ENCODE measurements at places on chromosomes 7 and 10. TPM values are rescaled to one million over a fixed set of nuclear protein-coding genes. Genes with fewer than 3 reads are reported as not detected.

- no peaks in the 10 kb centered on the region for H3K27me3 ChIP-seq
- no peaks in the 10 kb centered on the region for H3K4me1 ChIP-seq
These were observed 58.3 kb upstream of the GTF2I start for GRCh38 chr7:74599244-74599643.

Gene INPP5A
- 97.2 TPM for polyA plus RNA-seq

DNA sequence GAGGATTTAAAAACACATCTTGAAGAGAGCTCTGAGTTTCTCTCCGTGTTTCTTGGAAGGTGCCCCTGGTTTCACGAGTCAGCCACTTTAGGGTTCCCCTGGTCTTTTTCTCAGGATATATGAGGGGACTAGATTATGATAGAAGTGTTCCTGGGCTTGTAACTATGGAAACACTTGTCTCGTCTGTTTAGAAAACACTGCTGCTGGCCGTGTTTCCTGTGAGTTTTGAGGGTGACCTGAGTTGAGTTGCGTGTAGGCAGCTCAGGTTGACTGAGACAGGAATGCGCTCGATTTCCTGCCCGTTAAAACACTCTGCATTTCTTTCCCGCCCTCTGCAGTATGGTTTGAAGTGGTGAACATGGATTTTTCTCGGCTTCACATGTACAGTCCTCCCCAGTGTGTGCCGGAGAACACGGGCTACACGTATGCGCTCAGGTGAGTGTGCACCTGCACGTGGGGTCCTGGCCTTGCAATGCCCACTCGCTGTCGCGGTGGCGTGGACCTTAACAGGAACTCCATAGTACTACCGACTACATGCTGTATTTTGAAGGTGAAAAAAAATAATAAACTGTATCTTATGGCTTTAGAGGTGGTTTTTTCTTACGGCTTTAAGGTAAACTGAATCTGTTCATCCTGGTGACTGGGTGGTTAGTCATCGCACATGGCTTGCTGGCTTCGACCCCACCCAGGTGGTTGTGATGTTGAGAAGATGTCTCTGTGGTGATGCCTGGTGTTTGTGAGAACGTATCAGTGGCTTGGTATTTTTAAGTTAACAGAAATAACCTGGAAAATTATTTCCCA is at the start of gene SUN1:
Gene SUN1, plus strand, starts transcription at position 310 of the 801 bp plus-strand sequence. Its CDS starts 49 bp downstream, at position 359.
- DNase-seq = peak; percentile 72
- no peak within 1 kb of the TSS for H3K4me3 ChIP-seq
- H3K4me1 ChIP-seq = peaks cover 28% of the 10 kb centered on the region
- no peaks in the 10 kb centered on the region for H3K27me3 ChIP-seq
- peaks cover 3% of the 10 kb centered on the region for H3K36me3 ChIP-seq
- H3K27ac ChIP-seq = peak within 1 kb of the TSS; percentile 98

- H3K4me3 ChIP-seq = no peak overlapping the region
- no peaks in the 10 kb centered on the region for H3K27me3 ChIP-seq
- H3K36me3 ChIP-seq = no peaks in the 10 kb centered on the region
- DNase-seq = no peak
- no peaks in the 10 kb centered on the region for H3K4me1 ChIP-seq
- H3K27ac ChIP-seq = no peak overlapping the region
These were observed 3.0 kb upstream of the SH2B2 start for GRCh38 chr7:102283477-102284189.

- peak overlapping the region; percentile 48 for H3K27ac ChIP-seq
- H3K36me3 ChIP-seq = no peaks in the 10 kb centered on the region
- no peak for DNase-seq
- H3K27me3 ChIP-seq = no peaks in the 10 kb centered on the region
- H3K4me1 ChIP-seq = peaks cover 7% of the 10 kb centered on the region
- no peak overlapping the region for H3K4me3 ChIP-seq
These were observed 127.0 kb downstream of the ATE1 start for GRCh38 chr10:121800831-121801230.

Gene FAM13C
- polyA plus RNA-seq = 13.5 TPM

Gene FAM25C
- not detected for polyA plus RNA-seq

DNA sequence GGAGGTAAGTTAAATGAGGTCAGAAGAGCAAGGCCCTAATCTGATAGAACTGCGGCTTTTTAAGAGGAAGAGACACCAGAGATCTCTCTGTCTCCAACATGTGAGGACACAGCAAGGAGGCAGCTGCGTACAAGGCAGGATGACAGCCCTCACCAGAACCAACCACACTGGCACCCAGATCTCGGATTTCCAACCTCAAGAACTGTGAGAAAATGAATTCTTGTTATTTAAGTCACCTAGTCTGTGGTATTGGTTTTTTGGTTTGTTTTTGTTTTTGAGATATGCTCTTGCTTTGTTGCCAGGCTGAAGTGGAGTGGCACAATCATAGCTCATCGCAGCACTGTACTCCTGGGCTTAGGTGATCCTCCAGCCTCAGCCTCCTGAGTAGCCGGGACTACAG is 127.2 kb downstream of the DLG5 start:
- no peaks in the 10 kb centered on the region for H3K4me1 ChIP-seq
- no peaks in the 10 kb centered on the region for H3K27me3 ChIP-seq
- H3K36me3 ChIP-seq = peaks cover 34% of the 10 kb centered on the region
- no peak overlapping the region for H3K27ac ChIP-seq
- no peak for DNase-seq

Gene POU6F2
- polyA plus RNA-seq = 1.7 TPM

GRCh38 chr7:146764458-146764857 is 647.9 kb downstream of the CNTNAP2 start:
- DNase-seq = no peak
- H3K4me3 ChIP-seq = no peak overlapping the region
- H3K4me1 ChIP-seq = no peaks in the 10 kb centered on the region
- no peak overlapping the region for H3K27ac ChIP-seq

DNA sequence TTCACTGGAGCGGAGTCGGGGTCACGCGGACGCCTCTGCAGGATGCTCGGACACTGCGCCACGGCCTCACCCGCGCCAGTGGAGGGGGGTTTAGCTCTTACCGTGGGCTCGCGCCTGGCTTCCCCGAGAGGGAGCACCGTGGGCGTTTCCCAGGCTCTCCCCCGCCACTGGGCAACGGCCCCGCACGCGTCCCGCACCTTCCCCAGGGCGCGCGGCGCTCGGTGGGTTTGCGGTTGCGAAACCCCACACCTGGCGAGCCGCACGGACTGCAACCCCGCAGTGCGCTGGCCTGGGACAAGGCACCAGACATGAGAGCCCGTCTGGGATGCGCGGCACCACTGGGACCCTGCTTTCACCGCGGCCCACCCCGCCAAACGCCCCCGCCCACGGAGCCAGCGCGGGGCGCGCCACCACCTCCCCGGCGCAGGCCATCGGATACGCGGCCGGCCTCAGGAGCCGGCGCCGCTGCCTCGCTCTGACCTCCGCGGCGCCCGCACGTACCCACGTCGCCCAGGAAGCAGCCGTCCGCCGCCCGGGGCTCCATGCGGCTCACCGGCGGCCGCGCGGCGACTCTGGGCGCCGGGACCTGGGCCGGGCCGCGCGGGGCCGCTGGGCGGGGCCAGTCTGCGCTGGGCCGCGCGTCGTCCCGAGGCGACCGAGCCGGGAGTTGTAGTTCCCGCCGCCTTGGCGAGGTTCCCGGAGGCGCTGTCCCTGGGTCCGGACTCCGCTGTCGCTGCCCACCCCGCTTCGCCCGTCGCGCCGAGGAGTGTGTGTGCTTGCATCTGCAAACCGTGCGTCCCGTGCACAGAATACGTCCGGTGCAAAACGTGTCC is at the start of gene ASB13:
Gene ASB13, minus strand, starts transcription at position 588 of the 833 bp plus-strand sequence. Its CDS starts 44 bp downstream, at position 544.
- H3K27me3 ChIP-seq = peaks cover 6% of the 10 kb centered on the region
- peak; percentile 54 for DNase-seq
- no peaks in the 10 kb centered on the region for H3K36me3 ChIP-seq

GRCh38 chr7:127887631-127888030 is 143.6 kb downstream of the LRRC4 start:
- no peaks in the 10 kb centered on the region for H3K27me3 ChIP-seq
- no peak overlapping the region for H3K4me3 ChIP-seq
- DNase-seq = no peak
- peaks cover 83% of the 10 kb centered on the region for H3K4me1 ChIP-seq
- H3K36me3 ChIP-seq = no peaks in the 10 kb centered on the region
- peak overlapping the region; percentile 86 for H3K27ac ChIP-seq

DNA sequence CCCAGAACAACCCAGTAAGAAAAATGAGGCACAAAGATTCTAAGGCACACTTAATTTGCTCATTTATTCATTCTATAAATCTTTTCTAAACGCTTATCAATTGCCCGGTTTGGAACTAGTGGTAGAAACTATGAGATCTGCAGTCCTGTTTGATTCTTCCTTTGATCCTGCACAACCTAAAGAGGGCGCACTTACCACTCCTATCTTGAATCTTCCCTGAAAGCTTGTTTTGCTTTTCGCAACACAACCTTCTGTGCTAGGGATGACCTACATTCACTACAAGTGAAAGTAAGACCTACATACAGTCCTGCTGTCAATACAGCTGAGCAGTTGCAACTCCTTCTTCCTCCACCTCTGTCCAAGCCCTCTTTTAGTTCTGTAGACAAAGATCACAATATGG is 12.6 kb upstream of the ARL4A start:
- peak; percentile 79 for DNase-seq
- no peaks in the 10 kb centered on the region for H3K36me3 ChIP-seq
- H3K27ac ChIP-seq = no peak overlapping the region
- no peak overlapping the region for H3K4me3 ChIP-seq
- H3K27me3 ChIP-seq = no peaks in the 10 kb centered on the region

Gene STEAP4
- polyA plus RNA-seq = 0.22 TPM

- no peak overlapping the region for H3K27ac ChIP-seq
- no peaks in the 10 kb centered on the region for H3K27me3 ChIP-seq
These were observed 4.1 kb downstream of the CYP2W1 start for GRCh38 chr7:986766-987751.

DNA sequence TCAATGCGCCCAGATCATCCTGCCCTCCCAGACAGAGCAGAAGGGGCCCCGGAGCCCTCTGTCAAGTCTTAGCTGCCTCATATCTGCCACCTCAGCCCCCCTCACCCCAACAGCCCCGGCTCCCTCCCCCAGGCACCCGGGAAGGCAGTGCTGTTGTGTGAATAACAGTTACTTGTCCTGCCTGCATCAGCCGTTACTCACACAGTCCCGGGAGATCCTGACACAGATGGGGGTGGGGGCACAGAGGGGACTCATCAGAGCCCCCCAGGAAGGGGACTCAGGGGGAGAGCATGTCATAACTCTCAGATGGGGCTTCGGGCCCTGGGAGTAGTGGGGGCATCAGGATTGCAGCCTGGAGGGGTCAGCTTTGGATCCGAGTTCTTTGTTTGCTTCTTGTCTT is 12.4 kb upstream of the SERPINE1 start:
- no peak for DNase-seq
- no peaks in the 10 kb centered on the region for H3K4me1 ChIP-seq
- H3K27ac ChIP-seq = no peak overlapping the region
- no peak overlapping the region for H3K4me3 ChIP-seq
- H3K27me3 ChIP-seq = no peaks in the 10 kb centered on the region
- no peaks in the 10 kb centered on the region for H3K36me3 ChIP-seq

DNA sequence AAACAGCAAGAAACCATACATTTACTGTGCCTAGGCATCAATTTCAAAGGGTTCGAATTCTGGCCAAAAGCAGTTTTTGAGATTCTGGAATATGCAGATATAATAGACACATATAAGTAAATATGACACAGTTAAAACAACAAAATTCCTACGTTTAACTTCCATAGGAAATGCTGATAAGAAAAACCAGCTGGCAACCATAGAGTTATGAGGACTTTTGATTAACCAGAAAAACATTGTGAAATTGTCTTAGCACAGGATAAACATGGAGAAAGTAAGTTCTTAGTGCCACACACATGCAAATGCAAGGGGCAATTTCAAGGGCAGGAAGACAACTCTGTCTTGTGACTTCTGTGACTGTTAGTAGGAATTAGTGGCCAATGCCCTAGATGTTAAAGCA is 702.1 kb downstream of the TNS3 start:
- no peaks in the 10 kb centered on the region for H3K27me3 ChIP-seq
- H3K27ac ChIP-seq = no peak overlapping the region
- no peak overlapping the region for H3K4me3 ChIP-seq
- H3K36me3 ChIP-seq = no peaks in the 10 kb centered on the region
- H3K4me1 ChIP-seq = no peaks in the 10 kb centered on the region
- DNase-seq = no peak

GRCh38 chr7:112411186-112411795 is 39.0 kb upstream of the IFRD1 start:
- H3K36me3 ChIP-seq = no peaks in the 10 kb centered on the region
- H3K4me3 ChIP-seq = no peak overlapping the region
- peak; percentile 25 for DNase-seq

DNA sequence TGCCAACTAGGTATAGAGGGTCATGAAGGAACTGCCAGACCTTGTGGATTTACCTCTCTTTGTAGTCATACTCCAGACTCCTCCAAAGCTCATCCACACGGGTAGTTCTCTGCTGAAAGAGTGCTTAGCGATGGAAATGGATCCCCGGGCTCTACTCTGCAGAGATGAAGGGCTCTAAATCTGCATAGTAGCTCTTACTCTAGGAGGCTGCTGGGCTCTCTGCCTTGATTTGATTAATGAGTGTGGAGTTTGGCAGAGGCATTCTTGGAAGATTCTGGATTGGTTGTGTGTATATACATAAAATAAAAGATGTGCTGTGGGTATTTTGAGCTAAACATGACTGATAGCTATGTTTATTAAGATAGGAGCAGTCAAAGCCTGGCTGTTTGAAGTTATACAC is 21.3 kb upstream of the CPXM2 start:
- H3K4me3 ChIP-seq = no peak overlapping the region
- DNase-seq = no peak
- no peaks in the 10 kb centered on the region for H3K4me1 ChIP-seq
- no peaks in the 10 kb centered on the region for H3K36me3 ChIP-seq
- H3K27me3 ChIP-seq = peaks cover 11% of the 10 kb centered on the region
- no peak overlapping the region for H3K27ac ChIP-seq

Gene FKBP9
- 58.0 TPM for polyA plus RNA-seq

Gene LRRC17
- polyA plus RNA-seq = 4.3 TPM

DNA sequence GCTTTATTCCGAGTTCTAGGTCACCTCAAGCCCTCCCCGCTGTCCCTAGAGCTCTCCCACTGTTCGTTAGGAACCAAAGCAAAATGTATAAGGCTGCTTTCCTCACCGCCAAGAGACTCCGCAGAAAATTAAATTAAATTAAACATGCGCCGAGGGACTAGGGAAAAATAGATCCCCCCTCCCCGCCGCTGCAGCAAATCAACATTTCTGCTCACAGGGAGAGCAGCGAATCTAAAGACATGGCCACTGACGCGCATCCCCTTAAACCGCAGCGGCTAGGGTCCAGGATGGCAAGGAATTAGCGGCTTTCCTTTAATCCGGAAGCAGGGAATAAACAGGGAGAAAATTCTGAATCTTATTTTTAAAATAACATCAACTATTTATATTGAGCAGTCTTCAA is 7.6 kb downstream of the SP8 start:
- no peak for DNase-seq
- H3K27ac ChIP-seq = no peak overlapping the region
- no peak overlapping the region for H3K4me3 ChIP-seq
- H3K4me1 ChIP-seq = no peaks in the 10 kb centered on the region
- H3K27me3 ChIP-seq = peaks cover 99% of the 10 kb centered on the region

All from cardiac muscle cell (in vitro differentiated cells and primary cell).